CD4-positive, alpha-beta T cell treated with Interleukin-17A for 4 hours (primary cell): ENCODE measurements at places on chromosomes 11 and 22.
A peak's percentile ranks its signal among the peaks of the same experiment; 100 is the strongest.

DNA sequence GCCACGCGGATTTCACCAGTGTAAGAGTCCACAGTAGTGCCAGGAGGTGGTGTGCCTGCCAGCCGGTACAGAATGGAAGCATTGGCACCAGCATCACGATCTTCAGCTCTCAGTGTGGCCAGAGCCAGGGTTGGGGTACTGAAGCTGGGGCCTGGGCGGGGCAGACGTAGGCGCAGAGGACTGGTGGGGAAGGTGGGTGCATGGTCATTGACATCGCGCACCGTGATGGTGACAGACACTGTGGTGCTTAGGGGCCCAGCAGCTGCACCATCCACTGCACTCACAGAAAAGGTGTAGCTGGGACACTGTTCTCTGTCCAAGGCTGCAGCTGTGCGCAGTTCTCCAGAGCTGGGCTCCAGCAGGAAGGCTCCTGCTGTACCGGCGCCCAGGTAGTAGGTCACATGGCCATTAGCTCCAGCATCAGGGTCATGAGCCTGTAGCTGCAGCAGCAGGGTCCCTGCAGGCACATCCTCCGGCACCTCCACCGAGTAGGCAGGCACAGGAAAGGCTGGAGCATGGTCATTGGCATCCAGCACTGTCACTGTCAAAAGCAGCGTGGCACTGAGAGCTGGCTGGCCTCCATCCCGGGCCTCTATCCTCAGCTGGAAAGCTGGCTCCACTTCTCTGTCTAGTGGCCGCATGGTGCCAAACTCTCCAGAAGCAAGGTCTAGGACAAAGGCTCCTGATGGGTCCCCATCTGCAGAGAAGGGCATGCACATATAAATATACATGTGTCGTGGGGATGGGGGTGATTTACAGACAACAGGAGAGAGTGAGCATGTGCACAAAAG, 7.9 kb upstream of the TPP1 start:
- DNase-seq: no peak

GRCh38 chr11:122399375-122399774, 256.1 kb upstream of the UBASH3B start:
- DNase-seq: no peak

DNA sequence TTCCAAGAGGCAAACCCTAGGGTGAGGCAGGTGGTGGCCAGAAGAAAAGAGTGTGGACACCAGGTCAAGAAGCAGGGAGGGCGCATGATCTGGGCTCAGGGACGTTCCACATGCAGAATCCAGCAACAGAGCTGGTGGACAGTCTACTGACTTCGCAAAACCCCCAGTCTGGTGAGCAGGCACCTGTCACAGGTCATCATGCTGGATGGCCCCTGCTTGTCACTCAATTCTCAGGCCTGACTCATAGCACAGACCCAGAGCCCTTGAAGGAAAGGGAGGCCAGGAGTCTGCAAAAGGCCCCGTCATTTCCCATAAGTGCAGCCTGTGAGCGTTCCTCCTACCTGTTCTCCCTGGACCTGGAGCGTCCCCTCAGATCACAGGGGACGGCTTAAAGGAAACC, 18.2 kb downstream of the APOL4 start:
- DNase-seq: no peak

DNA sequence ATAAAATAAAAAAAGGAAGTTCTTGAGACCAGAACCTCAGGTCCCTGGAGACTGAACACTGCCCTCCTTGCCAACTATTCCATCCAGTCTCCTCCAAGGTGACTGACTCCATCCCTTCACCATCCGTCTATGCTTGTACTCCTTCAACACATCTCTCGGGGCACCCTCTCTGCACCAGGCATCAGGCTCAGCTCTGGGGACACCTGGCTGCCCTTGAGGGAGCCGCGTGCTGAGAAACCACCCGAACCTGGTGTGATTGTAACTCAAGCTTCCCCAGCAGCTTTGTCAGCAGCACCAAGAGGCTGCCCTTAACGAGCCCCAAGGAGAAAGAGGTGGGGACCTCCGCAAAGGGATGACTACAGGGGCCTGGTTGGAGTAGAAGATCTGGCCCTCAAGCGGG, 1.7 kb downstream of the PTPN5 start:
- no peak for DNase-seq

- no peak for DNase-seq
Measured at GRCh38 chr22:30747493-30747892, 52.8 kb downstream of the OSBP2 start.

DNA sequence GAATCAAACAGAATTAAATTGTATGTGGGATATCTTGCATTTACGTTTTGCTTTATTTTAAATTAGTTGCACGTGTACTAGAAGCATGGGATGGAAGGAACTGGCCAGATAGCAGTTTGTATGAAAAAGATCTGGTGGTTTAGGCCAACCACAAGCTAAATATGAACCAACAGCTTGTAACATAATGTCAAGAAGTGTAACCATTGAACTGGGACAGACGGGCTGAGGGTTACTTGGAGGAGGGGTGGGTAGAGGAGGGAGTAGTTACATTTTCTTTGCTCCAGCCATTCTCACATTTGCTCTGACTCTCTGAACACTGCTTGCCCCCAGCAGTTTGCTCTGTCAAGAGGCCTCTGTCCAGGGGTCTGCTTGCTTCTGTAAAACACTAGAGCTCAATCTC, 31.7 kb upstream of the CXCR5 start:
- DNase-seq: no peak

DNA sequence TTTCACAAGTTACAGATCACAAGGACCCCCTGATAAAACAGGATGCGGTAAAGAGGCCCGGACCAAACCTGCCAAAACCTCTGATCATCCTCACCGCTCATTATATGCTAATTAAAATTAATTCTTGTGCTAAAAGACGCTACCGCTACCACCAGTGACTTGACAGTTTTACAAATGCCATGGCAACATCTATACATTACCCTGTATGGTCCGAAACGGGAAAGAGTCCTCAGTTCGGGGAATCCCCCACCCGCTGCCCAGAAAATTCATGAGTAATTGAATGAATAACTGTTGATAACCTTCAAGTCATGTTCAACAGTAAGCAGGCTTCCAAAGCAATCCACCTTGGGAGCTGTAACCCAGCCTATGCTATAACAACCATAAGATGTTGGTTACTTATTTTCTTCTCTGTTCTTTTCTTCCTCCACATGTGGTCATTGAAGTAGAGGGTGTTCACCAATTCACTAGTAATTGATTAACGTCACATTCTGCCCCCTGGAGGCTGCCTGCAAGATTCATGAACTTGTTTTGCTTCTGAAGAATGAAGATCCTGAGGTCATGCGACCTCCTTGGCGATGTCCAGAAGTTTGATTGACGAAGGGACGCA, 20.6 kb downstream of the APOBEC3H start:
- peak; percentile 85 for DNase-seq

- no peak for DNase-seq
Measured at GRCh38 chr11:12042215-12042676, 33.8 kb upstream of the DKK3 start.

GRCh38 chr11:123218451-123218850, 23.4 kb upstream of the CLMP start:
- no peak for DNase-seq

DNA sequence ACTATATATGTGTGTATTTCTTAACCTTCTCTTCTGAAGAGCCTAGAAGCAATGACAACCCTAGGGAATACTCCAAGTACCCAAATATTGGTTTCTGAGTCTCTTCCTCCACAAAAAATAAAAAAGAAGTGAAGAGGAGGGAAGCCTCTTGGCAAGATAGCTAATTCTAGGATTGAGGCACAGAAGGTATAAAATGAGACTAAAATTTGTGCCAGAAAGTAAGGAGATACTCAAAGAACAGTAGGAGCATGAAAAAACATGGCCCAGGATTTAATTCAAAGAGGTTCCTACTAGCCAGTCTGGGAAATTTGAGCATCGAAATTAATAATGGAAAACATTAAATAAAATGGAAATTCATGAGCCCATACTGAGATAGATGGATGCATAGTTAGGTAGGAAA, 112.1 kb downstream of the PAX6 start:
- DNase-seq: no peak

GRCh38 chr11:114821621-114822412, 143.5 kb downstream of the NXPE2 start:
- no peak for DNase-seq

DNA sequence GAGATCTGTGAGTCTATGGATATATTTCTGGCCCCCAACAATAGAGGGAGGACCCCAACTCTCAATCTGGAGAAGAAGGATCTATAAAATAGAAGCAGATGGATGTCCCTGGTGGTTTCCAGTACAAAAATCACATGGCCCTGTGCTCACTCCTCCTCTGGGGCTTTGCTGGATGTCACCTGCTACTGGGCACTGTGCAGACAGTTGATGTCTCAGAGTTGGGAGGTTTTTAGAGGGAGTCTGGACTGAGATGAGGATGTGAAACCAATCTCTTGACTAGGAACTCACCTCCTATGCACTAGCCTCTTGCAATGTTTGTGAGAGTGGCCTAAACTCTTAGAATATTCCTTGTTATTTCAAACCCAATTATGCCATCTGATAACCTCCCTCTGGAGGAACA, 107.2 kb downstream of the SCN3B start:
- no peak for DNase-seq

DNA sequence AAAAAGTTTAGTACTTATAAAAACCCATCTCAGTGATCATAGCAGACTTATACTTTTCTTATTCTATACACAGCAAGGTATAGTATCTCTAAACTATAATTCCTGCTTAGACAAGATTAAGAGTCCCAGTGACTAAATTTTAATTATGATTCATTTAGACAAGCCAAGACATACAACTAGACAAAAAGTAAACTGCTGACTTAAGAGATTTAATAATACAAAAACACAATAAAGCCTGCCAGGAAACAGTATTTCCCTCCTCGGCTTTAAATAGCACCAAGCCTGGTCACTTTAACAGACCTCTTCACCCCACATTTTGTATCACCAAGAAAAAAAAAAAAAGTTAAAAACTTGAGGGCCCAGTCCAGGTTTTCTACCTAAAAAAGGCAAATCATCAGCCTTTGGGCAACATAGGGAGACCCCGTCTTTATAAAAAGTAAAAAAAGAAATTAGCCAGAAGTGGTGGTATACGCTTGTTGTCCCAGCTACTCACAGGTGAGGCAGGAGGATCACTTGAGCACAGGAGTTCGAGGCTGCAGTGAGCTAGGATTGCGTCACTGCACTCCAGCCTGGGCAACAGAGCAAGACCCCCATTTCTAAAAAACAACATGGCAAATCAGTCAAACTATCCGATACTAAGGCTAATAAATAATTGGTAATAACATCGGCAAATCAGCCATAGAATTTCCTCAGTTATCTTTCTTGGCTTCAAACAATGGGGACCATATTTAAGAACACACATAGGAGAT, 53.8 kb downstream of the SIK3 start:
- DNase-seq: no peak

GRCh38 chr22:43811777-43812148, 342 bp downstream of the EFCAB6 start:
- DNase-seq: no peak

DNA sequence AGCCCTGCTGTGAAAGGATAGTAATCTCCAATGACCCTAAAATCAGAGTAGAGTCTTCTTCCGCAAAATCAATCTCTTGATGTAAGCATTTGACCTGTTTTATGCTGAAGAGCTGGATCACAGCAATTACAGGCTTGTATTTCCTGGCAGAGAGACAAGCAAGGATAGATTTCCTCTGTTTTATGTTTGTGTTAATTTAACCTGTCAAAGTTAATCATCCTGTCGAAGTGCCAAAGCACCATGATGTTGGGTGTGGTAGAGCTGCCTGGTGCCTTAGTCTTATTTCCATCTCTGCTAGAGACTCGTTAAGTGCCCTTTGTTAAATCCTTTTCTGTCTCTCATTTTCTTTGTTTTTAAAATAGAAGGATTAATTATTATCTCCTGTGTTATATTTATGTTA, 248.1 kb downstream of the CNTN5 start:
- DNase-seq: no peak

- no peak for DNase-seq
Measured at GRCh38 chr11:74926304-74927030, 22.4 kb downstream of the XRRA1 start.

DNA sequence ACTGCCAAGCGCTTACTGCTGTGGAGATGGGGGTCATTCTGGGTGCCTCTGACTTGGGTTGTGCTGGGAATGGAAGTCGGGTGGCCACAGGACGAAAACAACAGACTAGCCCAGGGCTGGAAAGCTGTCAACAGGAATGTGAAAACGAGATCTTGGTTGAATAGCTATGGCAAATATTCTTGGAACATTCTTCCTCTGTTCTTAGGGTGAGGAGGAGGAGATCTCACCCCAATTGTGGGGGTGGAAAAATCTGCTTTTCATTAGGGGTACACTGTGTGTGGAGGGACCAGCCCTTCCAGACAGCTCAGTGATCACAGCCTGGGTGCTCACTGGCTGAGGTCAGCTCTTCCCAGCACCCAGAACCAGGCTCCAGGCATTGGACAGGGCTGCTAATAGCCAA, 52.0 kb upstream of the PRSS23 start:
- DNase-seq: no peak

- DNase-seq: no peak
Measured at GRCh38 chr22:30044369-30044768, 35.9 kb upstream of the HORMAD2 start.

- no peak for DNase-seq
Measured at GRCh38 chr22:31544481-31545480, 48.4 kb downstream of the SFI1 start.
